ENCODE measurements at places on chromosomes 12 and 14.

- DNase-seq: no peak
Observed at GRCh38 chr12:102067574-102068258, 5.9 kb upstream of the WASHC3 start.

GRCh38 chr14:90491911-90492531 lies 95.2 kb downstream of the CALM1 start:
- DNase-seq: no peak

GRCh38 chr12:3335078-3335487 lies 155.9 kb upstream of the PRMT8 start:
- DNase-seq: no peak

DNA sequence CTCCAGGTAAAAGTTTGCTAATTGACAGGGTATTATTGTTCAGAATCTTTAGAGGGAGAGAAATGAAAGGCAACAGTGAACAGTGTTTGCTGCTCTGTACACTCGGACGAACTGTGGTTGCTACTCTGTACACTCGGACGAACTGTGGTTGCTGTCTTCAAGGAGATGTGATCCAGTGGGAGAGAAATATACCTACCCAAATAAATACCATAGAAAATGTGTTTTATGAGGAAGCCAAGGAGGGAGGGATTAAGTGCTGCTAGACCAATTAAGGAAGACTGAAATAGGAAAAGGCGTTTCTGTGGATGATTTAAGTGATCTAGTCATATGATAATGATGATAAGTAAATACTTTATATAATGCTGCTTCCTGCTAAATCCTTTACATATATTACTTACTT lies 2.7 kb downstream of the STK38L start:
- DNase-seq: no peak

DNA sequence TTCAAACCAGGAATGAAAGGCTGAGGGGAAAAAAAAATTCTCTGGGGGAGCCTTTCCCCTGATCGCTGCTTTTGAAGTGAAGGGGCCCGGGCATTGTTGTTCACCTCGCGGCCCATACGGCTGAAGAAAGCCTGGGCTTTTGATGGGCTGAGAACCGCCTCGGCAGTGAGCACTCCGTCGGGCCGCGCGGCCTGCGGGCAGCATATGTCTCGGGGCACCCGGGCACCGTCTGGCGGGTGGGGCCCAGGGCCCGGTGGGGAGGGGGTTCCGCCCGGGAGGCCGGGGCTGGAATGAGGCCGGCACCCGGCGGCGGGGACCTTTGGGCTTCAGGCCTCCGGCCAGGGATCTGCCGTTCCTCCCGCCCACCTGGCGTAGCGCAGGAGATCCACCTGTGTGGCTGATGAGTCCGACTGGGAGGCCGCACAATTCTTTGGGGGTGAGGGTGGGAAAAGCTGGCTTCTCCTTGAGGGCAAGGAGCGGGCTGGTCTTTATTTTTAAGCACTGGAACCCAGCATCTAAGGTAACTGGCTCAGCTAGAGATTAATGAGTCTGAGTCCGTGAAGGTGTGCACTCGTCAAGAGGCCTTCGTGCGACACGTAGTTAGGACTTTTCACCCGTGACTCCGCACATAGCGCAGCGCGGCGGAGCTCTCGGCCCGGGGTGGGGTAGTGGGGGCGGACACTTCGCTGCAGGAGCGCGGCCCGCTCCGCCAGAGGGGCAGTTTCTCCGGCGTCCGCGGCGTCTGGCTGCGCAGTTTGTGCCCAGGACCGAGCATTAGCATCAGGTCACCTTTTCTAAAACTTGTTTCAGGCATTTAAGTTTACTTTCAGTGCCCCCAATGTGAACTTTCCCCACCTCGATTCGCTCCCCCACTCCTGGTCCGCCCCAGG lies 10.6 kb downstream of the FOXA1 start:
- DNase-seq: no peak

GRCh38 chr14:96197163-96197852 lies 7.3 kb upstream of the BDKRB2 start:
- DNase-seq: no peak

GRCh38 chr14:75411214-75411540 lies 16.6 kb upstream of the JDP2 start:
- DNase-seq: no peak

GRCh38 chr14:51547260-51547659 lies 104.5 kb upstream of the FRMD6 start:
- no peak for DNase-seq

DNA sequence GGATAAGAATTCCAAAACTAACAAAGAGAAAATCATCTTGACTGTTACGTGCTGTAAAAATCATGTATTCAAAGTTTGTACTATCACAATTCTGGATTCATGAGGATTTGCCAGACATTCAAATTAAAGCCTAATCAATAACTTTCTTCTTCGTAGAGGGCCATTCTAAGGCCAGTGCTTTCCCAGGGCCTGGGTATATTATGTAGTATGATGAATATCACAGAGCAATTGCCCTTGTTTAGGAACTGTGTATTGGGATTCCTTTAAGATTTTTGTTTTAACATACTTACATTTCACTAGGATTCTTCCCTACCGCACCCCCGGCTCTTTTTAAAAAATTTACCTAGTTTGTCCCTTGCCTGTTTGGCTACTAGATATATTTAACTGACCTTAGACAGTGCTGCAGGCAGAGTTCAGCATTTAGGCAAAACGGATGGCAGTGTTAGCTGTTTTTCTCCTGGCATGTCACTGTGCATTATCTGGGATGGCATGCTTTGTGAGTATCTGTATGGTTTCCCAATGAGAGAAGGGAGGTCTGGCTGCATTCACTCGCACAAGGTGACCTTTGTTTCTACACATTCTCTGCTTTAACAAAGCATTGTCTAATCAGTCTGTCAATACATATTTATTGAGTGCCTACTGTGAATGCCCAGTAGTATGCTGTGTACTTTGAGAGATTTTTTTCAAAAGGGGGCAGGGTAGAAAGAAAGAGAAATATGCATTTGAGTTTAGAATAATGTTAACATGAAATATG lies 63.3 kb downstream of the ERC1 start:
- DNase-seq: no peak

DNA sequence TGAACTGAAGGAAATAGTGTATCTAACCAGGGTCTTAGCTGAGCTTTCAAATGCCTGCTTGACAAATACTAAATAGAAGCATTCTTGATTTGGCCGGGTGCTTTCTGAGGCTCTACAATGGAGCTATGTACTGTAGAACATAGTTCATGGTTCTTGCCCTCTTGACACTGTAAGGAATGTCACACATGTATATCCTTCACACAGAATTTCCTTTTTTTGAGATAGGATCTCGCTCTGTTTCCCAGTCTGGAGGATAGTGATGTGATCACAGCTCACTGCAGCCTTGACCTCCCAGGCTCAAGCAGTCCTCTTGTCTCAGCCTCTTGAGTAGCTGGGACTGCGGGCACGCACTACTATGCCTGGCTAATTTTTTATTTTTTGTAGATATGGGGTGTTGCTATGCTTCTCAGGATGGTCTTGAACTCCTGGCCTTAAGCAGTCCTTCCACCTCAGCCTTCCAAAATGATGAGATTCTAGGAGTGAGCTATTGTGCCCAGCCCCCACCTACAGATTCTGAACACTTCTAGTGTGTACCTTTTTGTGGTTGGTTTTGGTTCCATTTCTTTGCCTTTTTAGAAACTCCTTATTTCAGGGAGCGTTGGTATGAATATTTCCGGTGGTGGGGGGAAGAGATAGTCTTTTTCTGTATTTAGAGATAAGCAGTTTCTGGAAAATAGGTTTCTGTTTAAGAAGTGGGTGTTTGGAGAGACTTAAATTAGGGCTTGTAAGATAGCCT lies 4.2 kb downstream of the MLXIP start:
- no peak for DNase-seq

- DNase-seq: no peak
Observed at GRCh38 chr14:49106741-49107667, 479.2 kb downstream of the RPS29 start.

DNA sequence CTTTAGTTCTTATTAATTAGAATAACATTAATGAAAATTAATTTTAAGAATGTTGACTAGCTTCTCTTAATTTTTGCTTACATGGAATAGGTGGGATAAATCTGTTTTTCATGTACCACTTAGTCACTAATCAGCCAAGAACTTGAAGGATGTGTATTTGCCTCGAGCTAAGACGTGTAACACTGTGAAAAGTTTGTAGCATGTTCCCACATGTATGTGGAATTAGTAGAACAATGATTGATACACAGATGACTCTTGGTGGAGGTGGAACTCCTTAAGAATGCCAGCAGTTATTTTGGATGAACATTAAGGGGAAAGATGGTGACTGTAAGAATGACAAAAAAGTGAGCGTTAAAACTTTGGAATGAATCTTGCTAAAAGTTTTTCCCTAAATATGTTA lies 435.7 kb upstream of the MDGA2 start:
- no peak for DNase-seq

DNA sequence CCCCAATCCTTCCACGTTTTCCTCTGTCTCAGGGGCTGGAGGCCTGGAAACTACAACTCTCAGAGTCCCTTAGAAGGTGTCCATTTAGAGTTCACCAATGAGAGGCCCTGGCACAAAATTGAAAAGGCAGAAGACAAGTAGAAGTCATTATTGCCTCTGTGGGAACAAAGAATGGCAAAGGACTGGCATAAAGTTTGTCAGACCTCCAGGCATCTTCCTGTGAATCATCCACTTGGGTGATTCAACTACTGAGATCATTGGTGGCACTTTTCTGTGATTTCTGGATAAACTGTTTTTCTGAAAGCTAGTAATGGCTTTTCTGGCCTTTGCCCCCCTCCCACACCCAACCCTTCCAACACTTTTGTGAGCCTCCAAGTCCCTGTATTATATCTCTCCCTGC lies 42.6 kb upstream of the C12orf42 start:
- DNase-seq: no peak

GRCh38 chr12:127685491-127685890 lies 581.5 kb upstream of the TMEM132C start:
- DNase-seq: no peak

DNA sequence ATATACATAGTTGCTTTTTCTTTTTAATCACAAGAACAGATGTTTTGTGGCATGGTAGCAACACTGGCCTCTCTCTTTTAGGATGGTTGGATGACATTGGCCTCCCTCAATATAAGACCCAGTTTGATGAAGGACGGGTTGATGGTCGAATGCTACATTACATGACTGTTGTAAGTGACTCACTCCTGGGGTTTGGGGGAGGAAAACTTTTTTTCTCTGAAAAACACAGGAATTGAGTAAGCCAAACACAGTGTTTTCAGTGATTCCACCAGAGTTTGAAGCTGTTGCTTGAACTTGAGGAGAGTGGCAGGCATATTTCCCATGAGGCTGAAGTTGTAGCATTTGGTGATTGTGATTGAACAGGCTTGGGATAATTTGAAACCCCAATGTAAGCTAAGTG lies 13.7 kb upstream of the REP15 start:
- no peak for DNase-seq

- DNase-seq: no peak
Observed at GRCh38 chr12:107225635-107226034, 132.3 kb upstream of the CRY1 start.

- DNase-seq: no peak
Observed at GRCh38 chr12:51395283-51396230, 4.4 kb upstream of the GALNT6 start.

- DNase-seq: no peak
Observed at GRCh38 chr12:44397631-44398030, 478.5 kb downstream of the NELL2 start.

DNA sequence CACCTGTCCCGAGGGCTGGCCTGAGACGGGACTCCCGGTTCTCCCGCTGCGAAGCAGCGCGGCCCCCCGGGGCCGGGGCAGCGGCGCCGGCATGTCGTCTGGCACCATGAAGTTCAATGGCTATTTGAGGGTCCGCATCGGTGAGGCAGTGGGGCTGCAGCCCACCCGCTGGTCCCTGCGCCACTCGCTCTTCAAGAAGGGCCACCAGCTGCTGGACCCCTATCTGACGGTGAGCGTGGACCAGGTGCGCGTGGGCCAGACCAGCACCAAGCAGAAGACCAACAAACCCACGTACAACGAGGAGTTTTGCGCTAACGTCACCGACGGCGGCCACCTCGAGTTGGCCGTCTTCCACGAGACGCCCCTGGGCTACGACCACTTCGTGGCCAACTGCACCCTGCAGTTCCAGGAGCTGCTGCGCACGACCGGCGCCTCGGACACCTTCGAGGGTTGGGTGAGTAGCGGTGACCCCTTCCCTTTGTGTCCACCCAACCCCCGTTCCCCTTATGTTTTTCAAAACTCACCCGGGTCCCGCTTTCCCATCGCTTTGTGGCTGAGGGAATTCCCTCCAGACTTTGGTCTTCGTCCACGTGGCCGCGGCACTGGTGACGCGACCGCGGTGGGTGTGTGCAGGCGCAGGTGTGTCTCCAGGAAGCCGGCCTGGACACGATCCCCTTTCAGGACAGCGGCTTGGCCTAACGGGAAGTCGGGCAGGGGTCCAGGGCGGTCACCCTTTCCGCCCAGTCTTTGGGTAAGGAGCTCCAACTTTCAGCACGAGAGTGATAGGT lies 826 bp downstream of the PRKCH start:
- DNase-seq: no peak

DNA sequence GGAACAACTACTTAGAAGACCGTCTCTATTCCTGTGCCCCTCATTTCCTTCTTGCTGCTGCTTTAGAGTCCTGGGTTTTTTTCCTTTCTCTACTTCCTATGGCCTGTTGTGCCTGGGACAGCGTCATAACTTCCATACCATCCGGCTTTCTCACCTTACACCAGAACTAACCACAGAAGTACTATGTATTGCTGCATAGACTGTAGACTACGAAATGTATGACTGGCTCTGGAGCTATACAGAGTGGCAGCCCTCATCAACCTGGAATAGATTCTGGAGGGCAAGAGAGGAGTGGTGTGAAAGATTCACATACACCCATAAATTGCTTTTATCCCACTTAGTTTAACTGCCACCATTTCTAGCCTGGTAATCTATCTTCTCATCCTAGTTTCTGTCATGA lies 16.9 kb upstream of the SRP54 start:
- no peak for DNase-seq

DNA sequence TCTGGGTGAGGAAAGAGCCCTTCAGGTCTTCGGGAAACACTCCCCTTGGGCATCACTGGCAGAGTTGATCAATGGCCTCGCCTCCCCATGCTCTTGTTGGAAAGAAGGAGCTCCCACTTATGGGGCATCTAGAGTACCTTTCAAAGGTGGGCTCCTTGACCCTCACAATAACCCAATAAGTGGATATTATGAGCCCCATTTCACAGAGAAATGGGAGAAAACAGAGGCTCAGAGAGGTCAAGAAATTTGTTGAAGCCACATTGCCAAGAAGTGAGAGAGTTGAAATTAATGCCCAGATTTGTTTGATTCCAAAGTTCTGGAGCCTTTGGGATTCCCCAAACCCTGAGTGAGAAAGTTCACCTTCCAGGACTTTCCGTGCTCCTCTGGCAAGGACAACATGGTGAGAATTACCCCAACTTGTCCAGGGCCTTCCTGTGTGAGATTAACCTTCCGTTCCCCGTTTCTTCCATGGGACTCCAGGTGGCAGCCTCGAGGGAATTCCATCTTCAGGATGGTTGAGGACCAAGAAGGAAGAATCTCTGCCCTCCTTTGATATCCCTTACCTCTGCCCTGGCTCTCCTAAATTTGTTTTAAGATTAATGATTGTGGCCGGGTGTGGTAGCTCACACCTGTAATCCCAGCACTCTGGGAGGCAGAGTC lies 7.5 kb upstream of the CHD4 start:
- DNase-seq: no peak
